ENCODE measurements at places on chromosomes 1 and 21.

DNA sequence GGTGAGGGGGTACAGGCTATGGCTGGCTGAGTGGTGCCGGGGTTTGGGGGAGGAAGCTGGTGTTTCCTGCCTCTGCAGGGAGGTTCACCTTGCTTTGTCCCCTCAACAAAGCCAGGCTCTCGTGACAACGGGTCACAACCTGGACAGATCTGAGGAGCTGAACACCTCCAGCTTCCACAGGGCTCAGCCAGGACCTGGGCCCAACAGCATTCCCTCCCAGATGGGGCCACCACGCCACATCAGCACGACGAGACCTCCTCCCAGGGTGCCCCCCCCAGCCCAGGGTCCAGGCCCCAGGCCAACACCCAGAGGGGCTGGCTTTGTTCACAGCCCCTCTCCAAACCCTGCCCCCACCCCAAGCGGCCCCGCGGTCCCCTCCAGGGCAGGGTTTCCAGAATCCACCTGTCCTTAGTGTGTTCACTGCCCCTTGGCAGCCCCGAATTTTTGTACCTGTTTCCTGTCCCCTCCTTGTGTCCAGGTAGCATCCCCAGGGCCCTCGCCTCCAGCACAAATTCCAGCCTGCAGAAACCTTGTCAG is 34.7 kb downstream of the UBE2G2 start:
- no peak for DNase-seq

GRCh38 chr1:175637911-175638310 is 105.5 kb downstream of the TNR start:
- DNase-seq: no peak

GRCh38 chr1:230260831-230261230 is 165.3 kb downstream of the PGBD5 start:
- DNase-seq: no peak

- DNase-seq: no peak
Observed at GRCh38 chr1:71828431-71829012, 453.8 kb downstream of the NEGR1 start.

DNA sequence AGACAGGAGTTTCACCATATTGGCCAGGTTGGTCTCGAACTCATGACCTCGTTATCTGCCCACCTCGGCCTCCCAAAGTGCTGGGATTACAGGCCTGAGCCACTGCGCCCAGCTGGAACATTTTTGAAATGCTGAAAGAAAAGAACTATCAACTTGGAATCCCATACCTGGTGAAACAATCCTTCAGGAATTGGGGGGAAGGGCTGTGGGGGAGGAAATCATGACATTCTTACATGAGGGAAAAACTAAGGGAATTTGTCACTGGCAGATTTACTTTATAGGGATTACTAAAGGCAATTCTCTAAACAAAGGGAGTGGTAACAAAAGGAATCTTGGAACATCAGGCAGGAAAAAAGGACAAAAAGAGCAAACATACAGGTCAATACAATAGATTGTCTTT is 25.8 kb downstream of the NDUFS5 start:
- DNase-seq: no peak

DNA sequence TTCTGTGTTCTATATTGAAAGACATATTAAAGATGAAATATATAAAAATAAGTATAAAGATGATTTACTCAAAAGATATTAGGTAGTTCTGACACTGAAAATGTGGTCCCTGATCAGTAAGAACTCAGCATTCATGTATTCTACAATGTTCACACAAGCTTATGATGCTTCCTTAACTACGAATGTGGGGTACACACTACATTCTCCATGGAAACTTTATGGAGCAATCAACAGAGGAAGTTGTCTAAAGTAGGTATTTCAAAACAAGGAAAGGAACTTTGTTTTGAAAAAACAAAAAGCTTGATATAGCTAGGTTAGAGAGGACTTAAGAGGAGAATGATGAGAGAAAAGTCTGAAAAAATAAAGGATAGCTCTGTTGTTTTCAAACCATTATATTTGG is 119.7 kb upstream of the RGS18 start:
- no peak for DNase-seq

DNA sequence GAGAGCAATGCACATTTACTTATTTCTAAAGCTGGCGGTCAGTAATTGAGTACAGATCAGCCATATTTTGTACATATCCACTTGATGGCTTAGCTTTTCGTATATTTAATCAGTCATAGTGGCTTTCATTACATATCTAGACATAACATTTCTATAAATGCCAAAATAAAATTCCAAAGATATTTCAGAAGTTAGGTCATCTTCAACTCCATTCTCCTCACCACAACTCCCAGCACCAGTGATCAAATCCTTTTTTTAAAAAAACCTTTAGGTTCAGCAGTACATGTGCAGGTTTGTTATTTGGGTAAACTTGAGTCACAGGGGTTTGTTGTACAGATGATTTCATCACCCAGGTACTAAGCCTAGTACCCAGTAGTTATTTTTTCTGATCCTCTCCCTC is 53.9 kb upstream of the GNG4 start:
- DNase-seq: no peak

GRCh38 chr1:224192082-224192788 is 9.2 kb downstream of the DEGS1 start:
- no peak for DNase-seq

- no peak for DNase-seq
Observed at GRCh38 chr1:44700573-44700972, 26.1 kb downstream of the ARMH1 start.
